ENCODE measurements at places on chromosomes 12 and 14. TPM values are rescaled to one million over a fixed set of nuclear protein-coding genes. Genes with fewer than 3 reads are reported as not detected.

Gene RBM25
- total RNA-seq: 92.4 TPM

Gene FKBP3
- total RNA-seq: 21.7 TPM

Gene DPPA3
- total RNA-seq: not detected

Gene C12orf50
- total RNA-seq: not detected

Gene SERPINA9
- total RNA-seq: not detected

Gene FOXG1
- total RNA-seq: not detected

Gene SLCO1B3
- total RNA-seq: not detected

Gene TAS2R30
- 16.4 TPM for total RNA-seq

Gene KCNJ8
- 2.1 TPM for total RNA-seq

Gene C12orf54
- total RNA-seq: not detected

Gene IFNG-AS1
- 0.09 TPM for total RNA-seq

DNA sequence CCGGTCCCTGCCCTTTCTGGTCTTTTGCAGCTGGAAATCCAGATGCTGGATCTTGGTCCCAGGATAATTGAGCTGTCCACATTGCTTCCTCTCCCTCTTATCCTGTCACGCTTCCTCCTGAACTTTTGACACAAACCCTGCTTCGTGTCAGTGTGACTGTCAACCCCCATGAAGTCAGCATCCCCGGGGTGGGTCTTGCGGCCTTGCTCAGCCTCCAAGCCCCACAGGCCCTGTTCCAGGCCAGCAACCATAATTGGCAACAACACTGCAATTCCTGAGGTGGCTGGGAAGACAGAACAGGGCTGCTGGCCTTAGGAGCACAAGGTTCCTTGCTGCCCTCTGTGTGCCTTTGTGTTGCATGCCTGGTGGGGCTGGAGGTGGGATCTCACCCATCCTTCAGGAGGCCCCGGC lies 74.9 kb downstream of the NTF3 start:
- no peak for DNase-seq

- no peak for DNase-seq
Observed at GRCh38 chr12:5273709-5274108, 158.2 kb upstream of the NTF3 start.

GRCh38 chr12:58893495-58893894 lies 26.8 kb downstream of the LRIG3 start:
- DNase-seq: no peak

DNA sequence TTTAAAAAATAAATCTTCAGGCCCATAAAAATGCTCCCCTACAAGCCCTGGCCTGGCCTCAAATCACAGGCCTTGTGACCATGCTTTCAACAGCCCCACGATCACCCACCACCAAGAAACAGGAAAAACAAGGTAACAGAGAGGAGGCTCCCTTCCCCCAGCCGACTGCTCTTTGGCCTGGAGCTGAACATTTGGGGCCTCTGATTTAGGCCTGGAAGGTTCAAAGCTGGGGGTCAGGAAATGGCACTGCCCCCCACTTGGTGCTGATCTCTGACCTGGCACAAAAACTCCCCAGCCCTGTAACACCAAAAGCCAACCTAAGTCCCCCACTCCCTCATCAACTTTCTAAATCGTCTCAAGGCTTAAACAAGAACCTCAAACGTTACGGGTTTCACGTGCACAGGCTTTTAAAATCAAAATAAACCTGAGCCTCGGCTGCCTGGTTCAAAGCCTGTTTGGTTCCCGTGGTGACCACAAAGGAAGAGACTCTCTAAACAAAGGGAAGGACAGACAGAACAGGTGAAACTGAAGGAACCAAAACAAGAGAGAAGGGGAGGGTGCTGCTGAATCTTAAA lies 9.0 kb downstream of the ACTN1 start:
- DNase-seq: no peak

DNA sequence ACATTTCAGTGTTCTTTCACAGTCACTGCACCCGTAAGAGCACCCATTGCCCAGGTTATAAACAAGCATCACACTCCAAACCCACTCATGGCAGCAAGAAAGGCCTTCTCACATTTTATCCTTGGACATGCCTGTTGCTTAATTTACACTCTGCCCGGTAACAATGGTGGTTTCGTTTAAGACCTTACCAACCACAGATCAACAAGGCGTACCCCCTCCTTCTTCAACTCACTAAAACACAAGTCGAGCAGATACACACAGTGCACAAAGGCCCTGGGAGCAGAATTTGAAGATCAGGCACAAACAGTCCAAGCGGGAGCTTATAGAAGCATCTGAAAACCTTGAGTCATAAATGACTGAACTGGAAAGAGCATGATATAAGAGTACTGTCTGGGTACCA lies 98.1 kb downstream of the GALC start:
- no peak for DNase-seq

DNA sequence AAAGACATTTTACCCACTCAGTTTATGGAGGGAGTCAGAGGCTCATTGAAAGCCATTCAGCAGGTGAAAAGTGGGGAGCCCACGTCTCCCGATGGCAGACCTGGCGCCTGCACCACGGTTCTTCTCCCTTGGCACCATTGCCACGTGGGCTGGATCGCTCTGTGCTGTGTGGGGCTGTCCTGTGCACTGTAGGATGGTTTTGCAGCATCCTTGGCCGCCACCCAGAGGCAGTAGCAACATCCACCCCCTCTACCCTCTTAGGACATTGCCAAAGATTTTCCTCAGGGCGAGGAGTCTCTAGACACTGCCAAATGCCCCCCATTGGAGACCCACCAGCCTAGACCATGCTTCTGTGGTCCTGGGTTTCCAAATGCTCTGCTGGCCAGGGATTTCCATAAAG lies 60.2 kb downstream of the SYNE3 start:
- DNase-seq: no peak

- no peak for DNase-seq
Observed at GRCh38 chr14:98501335-98501734, 770.7 kb downstream of the BCL11B start.

- DNase-seq: peak; percentile 84
Observed at GRCh38 chr12:27821259-27821973, 41.4 kb upstream of the MANSC4 start.

DNA sequence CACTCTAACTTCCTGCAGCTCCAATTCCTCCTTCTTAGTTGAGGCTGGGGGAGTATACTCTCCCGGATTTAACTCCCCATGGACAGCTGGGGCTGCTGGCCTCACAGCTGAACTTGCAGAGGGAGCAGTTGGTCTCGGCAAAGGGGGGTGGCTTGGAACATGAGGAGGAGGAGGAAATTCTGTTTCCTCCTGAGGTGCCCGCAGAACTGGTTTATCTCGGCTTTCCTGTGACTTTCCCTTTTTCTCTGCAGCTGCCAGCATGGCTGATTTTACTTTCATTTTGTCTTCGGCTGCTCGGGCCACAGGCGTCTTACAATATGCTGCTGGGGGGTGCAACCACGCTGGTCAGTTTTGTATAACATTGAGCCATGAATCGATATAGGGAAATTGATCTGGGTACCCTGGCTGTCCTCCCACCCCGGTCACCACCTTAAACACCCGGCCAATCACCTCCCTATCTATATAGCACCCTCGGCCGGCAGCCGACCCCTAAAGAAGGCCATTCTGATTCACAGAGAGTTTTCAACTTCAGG lies 1317.6 kb downstream of the TMEM121 start:
- no peak for DNase-seq

- no peak for DNase-seq
Observed at GRCh38 chr12:116881325-116881876, at the start of gene HRK. TSS of gene HRK (minus strand) at chr12:116881441. CDS start at chr12:116881307, 134 bp downstream.

DNA sequence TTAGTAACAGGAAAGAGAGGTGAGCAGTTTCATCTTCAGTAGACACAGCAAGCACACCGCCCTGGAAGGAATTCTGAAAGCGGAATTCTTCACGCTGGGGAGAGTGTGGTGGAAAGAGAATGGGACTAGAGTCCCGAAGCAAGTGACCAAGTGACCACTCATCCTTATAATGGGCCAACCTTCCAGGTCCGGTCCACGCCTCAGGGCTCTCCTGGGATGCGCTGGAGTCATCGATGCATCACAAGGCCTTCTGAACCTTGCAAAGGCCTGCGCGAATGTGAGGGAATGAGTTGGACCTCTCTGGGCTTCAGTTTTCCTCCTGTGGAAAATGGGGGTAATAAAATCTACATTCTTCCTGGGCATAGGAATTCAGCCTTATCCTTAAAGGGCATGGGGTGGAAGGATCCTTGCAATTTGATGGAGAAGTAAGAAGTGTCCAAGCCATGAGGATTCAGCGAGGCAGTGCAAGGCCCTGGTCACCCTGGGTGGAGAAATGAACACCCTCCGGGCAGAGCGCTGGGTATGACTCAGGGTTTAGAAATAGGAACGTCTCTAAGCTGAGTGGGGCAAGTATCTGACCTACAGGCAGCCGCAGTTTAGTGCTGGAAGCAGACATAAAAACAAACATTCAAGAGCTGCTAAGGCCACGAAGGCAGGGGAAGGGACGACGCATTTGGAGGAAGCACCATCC lies 97.7 kb downstream of the SETD3 start:
- DNase-seq: no peak

DNA sequence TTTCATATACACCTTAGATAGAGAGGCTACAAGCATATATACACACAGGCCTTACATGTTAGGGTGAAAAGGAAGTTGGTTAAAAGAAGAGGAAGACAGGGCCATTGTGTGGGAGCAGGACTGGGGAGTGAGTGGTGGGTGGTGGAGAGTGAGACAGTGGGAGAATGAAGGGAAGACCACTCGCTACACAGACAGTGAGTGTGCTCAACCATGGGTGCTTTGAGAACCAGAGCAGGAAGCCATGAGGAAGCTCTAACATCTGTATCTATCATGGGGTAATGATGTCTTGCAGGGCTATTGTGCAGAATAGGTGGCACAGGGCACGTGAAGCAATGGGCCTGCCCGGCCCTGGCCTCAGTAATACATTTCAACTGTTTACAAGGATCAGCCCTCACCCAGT lies 11.4 kb upstream of the KRT74 start:
- DNase-seq: no peak

DNA sequence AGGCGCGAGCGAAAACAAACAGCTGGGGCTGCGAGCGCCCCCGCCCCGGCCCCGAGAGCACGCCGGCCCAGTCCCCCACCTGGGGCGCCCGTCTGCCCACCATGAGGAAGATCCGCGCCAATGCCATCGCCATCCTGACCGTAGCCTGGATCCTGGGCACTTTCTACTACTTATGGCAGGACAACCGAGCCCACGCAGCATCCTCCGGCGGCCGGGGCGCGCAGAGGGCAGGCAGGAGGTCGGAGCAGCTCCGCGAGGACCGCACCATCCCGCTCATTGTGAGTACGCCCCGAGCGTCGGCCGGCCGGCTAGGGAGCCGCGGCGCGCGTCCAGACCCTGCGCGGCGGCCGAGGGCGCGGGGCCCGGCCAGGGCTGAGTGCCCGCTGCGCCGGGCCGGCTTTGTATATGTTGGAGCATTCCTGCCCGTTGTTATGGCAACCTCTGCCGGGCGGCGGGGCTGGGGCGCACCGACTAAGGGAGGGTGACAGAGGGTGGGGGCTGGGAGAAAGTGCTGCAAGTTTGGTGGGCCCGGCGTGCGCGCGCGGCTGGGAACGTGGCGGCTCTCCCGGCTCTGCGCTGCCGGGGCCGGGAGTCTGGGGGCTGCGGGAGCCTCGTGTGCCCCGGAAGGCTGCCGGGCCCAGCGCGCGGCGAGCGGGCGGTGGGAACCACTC lies 367 bp downstream of the GALNT16 start:
- no peak for DNase-seq

DNA sequence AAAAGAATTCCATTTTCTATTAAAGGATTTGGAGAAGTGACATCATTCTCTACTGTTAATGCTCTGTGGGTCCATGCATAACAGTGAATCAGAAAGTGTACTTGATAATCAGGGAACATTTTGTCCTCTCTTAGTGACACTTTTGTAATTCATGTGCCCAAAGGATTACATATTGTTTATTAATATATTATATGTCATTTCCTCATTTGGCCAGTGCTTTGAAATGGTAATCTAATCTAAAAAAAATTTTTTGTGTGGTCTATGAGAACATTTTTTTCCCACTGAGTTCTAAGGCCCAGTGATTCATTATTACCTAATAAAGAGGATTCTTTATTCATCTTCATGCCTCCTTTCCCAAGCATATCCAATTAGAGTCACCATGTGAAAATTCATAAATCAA lies 79.7 kb upstream of the MYF6 start:
- peak; percentile 38 for DNase-seq

DNA sequence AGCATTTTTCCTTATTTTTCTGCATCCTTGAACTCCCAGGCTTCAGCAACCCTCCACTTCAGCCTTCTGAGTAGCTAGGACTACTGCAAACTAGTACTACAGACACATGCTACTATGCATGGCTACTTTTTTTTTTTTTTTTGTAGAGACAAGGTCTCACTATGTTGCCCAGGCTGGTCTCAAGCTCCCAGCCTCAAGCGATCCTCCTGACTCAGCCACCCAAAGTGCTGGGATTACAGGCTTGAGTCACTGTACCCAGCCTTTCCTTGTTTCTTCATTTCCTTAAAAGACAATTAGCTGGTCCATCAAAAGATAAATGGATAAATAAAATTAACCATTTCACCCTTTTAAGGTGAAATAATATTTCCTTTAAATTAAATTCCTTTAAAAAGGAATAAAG lies 205.8 kb downstream of the SPTSSA start:
- DNase-seq: no peak

- no peak for DNase-seq
Observed at GRCh38 chr14:59753512-59753911, 117.1 kb downstream of the RTN1 start.

DNA sequence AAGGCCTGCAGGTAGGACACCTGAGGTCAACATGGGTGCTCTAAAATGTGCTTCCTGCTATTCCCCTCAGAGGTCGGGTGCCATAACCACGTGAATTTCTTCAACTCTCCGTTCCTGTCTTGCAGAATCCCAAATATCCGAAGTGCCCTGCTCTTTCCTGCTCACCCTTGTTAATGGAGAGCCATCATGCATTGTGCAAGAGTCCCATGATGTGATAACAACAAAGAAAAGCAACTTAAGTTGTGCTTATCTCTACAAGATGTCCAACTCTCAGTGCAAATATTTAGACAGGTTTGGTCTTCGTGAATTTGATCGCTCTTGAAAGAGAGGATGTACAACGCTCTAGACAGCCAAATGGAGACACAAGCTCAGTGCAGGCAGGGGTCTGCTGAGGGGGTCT lies 210.6 kb upstream of the PLXNC1 start:
- DNase-seq: no peak

DNA sequence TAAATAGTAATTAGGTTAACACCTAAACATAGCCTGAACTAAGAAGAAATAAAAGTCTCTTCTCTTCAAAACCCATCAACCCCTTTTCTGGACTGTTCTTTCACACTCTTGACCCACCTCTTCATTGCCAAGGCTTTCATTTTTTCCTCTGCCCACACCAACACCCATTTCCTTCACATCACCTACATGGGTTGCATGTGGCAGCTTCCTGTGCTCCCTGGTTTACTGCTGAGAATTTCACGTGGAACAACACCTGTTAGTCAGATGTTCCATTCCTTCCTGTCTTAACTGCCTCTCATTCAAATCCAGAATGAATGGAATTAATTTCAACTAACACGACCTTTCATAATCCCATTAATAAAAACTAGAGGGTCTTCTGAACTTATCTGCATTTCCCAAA lies 157.3 kb downstream of the BCAT1 start:
- no peak for DNase-seq
